ENCODE measurements at places on chromosomes 12 and 14.

DNA sequence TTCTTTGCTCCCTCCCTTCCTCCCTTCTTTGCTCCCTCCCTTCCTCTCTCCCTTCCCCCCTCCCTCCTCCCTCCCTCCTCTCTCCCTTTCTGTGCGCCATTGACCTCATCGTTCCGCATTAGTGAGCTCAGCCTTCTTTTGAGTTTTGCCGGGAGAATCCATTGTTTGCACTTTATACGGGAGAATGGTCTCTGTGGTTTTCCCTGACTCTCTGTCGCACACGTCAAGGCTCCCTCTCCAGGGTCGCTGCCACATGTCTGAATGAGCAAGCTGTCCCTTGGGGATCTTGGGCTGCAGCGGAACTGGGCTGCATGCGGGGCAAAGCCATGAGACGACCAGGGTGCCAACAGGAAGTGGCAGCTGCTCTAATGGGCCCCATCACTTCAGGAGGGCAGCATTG, 118.5 kb downstream of the GLT1D1 start:
- H3K4me1 ChIP-seq, result peaks cover 17% of the 10 kb centered on the region
- peak; percentile 48 for DNase-seq
- no peak overlapping the region for H3K4me3 ChIP-seq

DNA sequence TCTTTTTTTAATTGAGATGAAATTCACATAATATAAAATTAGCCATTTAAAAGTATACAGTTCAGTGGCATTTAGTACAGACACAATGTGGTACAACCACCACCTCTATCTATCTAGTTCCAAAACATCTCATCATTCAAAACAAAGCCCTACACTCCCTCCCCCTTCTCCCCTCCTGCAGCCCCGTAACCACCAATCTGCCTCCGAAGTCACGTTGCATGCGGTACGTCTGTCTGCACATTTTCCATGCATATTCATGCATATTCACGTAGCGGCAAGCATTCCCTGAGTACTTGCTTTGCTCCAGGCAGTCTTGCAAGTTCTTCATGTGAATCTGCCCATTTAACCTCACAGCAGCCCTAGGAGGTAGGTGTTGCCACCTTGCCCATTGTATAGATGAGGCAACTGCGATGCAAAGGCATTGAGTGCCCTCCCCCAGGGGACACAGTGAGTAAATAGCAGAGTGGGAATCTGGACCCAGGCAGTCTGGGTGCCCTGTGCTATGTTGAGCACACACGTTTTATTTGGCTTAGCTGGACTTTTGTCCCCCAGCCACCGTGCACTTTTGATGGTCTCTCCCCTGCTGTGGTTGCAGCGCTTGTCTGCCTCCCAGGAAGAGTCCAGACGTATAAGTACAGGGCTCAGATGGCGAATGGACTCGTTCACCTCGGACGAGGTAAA, 43.4 kb downstream of the RIN3 start:
- H3K27me3 ChIP-seq, result no peaks in the 10 kb centered on the region
- H3K4me1 ChIP-seq, result peaks cover 1% of the 10 kb centered on the region
- no peak overlapping the region for H3K27ac ChIP-seq
- H3K4me3 ChIP-seq, result no peak overlapping the region

- peaks cover 8% of the 10 kb centered on the region for H3K36me3 ChIP-seq
- no peaks in the 10 kb centered on the region for H3K4me1 ChIP-seq
- DNase-seq, result no peak
These were observed 81.3 kb downstream of the MOK start for GRCh38 chr14:102223682-102224081.

- H3K27me3 ChIP-seq, result no peaks in the 10 kb centered on the region
- H3K27ac ChIP-seq, result no peak overlapping the region
- no peak for DNase-seq
- H3K36me3 ChIP-seq, result no peaks in the 10 kb centered on the region
These were observed 25.9 kb upstream of the GTF2A1 start for GRCh38 chr14:81246461-81247270.

- H3K27me3 ChIP-seq, result peaks cover 20% of the 10 kb centered on the region
- no peaks in the 10 kb centered on the region for H3K4me1 ChIP-seq
- no peak overlapping the region for H3K27ac ChIP-seq
- no peak overlapping the region for H3K4me3 ChIP-seq
- no peak for DNase-seq
These were observed 2.7 kb downstream of the DEGS2 start for GRCh38 chr14:100156776-100157175.

DNA sequence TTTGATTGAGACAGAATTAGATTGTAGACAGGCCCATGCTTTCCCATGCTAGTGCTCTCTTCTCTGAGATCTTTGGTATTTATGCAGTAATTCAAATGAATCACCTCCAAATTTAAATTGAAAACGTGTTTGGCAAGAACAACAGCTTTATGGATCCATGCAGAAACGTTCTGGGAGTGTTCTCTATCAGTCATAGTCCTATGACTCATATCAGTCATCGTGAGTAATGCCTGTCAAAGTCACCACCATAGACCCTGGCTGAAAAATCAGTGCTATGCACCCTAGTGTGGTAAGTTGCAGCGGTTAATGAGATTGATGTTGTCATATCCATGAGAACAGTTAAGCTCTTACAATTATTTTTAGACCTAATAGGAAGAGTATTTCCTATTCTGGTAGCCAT, 90.1 kb upstream of the FOXG1 start:
- no peaks in the 10 kb centered on the region for H3K27me3 ChIP-seq
- H3K4me3 ChIP-seq, result no peak overlapping the region
- no peak for DNase-seq
- H3K27ac ChIP-seq, result no peak overlapping the region

- H3K36me3 ChIP-seq, result no peaks in the 10 kb centered on the region
- H3K4me1 ChIP-seq, result no peaks in the 10 kb centered on the region
- H3K27me3 ChIP-seq, result no peaks in the 10 kb centered on the region
- no peak overlapping the region for H3K27ac ChIP-seq
- H3K4me3 ChIP-seq, result no peak overlapping the region
These were observed 19.6 kb upstream of the PWP1 start for GRCh38 chr12:107666009-107666408.

DNA sequence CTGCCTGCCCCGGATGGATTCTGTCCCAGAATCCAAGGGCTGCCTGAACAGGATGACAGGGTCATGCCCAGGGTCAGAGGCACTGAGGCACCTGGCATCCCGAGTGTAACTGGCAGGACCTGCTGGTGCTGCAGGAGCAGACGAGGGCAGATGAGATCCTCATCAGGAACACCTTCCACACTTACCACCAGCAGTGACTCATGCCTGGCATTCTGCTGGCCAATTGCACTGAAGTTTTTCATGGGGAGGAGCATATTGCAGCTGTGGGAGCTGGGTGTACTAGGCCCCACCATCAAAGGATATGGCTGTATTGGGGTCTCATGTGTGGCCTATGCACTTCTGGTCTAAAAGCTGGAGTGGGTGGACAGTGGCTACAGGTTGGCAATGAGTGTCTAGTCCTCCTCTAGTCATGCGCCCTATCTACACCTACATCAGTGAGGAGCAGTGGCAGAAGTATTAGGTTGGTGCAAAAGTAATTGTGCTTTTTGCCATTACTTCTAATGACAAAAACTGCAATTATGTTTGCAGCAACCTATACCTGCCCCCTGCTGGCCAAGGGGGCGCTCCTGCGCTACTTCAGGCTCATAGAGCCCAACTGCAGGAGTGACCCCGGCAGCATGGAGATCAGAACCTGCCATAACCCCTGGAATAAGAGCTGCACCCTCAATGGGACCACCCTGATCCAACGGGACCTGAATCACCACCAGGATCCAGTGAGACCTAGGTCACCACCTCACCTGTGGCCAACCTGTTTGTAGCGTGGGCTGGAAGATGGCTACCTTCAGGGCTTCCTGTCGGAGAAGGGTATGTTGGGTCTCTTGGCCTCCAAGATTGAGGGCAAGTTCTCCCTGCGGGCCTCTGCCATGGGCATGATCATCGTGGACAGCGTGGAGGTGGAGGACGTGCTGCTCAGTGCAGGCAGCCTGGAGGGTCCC, 8.0 kb upstream of the C12orf42 start:
- no peak overlapping the region for H3K27ac ChIP-seq
- DNase-seq, result peak; percentile 29
- H3K27me3 ChIP-seq, result no peaks in the 10 kb centered on the region
- no peak overlapping the region for H3K4me3 ChIP-seq

DNA sequence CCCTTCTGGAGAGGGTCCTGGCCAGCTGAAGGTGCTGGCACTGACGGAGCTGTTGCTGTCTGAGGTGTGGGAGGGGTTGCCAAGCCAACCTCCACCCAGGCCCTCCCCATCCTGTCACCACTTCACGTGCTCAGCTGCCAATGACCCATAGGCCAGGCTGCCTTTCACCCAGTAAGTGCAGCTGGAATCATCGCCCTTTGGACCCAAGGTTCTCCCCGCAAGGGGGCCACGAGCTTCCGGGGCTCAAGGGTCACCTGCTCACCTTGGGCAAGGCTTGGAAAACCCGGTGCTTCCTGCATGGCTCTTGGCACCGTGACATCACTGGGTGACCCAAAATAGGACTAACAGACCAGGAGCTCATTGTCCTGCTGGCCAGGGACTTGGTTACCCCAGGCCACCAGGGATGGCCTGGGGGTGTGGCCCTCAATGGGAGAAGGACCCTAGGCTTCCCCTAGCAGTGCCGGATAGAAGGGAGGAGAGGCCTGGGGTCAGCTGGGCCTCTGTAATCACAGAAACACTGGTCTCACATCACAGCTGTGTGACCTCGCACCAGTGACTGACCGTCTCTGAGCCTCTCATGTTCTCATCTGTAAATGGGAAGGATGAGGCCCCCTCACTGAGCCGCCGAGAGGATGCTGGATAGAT, 51.3 kb downstream of the CCDC85C start:
- no peaks in the 10 kb centered on the region for H3K27me3 ChIP-seq
- peaks cover 14% of the 10 kb centered on the region for H3K4me1 ChIP-seq
- no peak for DNase-seq
- H3K4me3 ChIP-seq, result no peak overlapping the region

DNA sequence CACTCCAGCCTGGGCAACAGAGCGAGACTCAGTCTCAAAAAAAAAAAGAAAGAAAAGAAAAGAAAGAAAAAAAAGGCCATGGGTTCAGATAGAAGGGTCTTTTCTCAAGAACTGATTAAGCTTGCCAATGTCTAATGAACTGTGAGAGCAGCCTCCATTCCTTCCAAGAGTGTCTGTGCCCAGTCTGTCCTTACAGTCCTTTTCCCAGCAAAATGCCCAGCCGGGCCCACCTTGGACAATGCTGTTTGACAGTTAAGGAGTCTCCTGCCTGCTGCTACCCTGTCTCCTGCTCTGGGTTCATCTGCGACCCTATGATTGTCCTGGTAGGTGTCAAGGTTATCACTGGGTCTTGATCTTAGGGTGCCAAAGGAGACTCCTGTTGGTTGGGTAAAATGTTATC, 21.4 kb downstream of the SYNE3 start:
- H3K36me3 ChIP-seq, result no peaks in the 10 kb centered on the region
- no peak overlapping the region for H3K4me3 ChIP-seq
- H3K27me3 ChIP-seq, result no peaks in the 10 kb centered on the region
- H3K4me1 ChIP-seq, result peaks cover 1% of the 10 kb centered on the region

DNA sequence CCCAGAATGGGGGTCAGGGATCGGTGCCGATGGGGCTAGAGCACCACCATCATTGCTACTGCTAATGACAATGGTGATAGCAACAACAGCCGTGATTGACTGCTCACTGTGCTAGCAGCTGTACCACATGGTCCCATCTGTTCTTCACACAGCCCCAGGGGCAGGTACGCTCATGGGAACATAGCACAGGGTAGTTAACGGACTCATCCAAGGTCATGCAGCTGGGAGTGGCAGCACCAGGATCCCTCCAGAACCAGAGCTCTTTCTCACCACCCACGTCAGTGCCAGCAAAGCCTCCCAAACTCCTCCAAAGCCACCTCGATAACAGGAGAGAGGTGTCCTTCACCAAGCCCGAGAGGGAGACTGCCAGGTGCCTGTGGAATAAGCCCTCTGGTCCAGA, 11.2 kb upstream of the DYNC1H1 start:
- no peak for DNase-seq
- no peaks in the 10 kb centered on the region for H3K4me1 ChIP-seq
- H3K4me3 ChIP-seq, result no peak overlapping the region

- peaks cover 10% of the 10 kb centered on the region for H3K4me1 ChIP-seq
- no peaks in the 10 kb centered on the region for H3K27me3 ChIP-seq
- no peak for DNase-seq
- H3K27ac ChIP-seq, result no peak overlapping the region
- H3K4me3 ChIP-seq, result no peak overlapping the region
- H3K36me3 ChIP-seq, result no peaks in the 10 kb centered on the region
These were observed 467.1 kb downstream of the RAD51B start for GRCh38 chr14:68286667-68287066.

- no peak for DNase-seq
- H3K4me1 ChIP-seq, result no peaks in the 10 kb centered on the region
- H3K27ac ChIP-seq, result no peak overlapping the region
- no peaks in the 10 kb centered on the region for H3K27me3 ChIP-seq
- no peaks in the 10 kb centered on the region for H3K36me3 ChIP-seq
- no peak overlapping the region for H3K4me3 ChIP-seq
These were observed 104.1 kb downstream of the SLC35F4 start for GRCh38 chr14:57761800-57762199.

GRCh38 chr14:62532181-62532580, 513.1 kb downstream of the KCNH5 start:
- H3K4me3 ChIP-seq, result no peak overlapping the region
- H3K27me3 ChIP-seq, result no peaks in the 10 kb centered on the region
- H3K4me1 ChIP-seq, result no peaks in the 10 kb centered on the region
- H3K36me3 ChIP-seq, result no peaks in the 10 kb centered on the region
- no peak for DNase-seq
- no peak overlapping the region for H3K27ac ChIP-seq

- H3K4me1 ChIP-seq, result no peaks in the 10 kb centered on the region
- H3K27me3 ChIP-seq, result no peaks in the 10 kb centered on the region
- H3K4me3 ChIP-seq, result no peak overlapping the region
- no peaks in the 10 kb centered on the region for H3K36me3 ChIP-seq
- DNase-seq, result no peak
- no peak overlapping the region for H3K27ac ChIP-seq
These were observed 104.2 kb upstream of the LGR5 start for GRCh38 chr12:71335151-71335962.

- no peak overlapping the region for H3K27ac ChIP-seq
- no peaks in the 10 kb centered on the region for H3K36me3 ChIP-seq
- DNase-seq, result no peak
- H3K4me1 ChIP-seq, result no peaks in the 10 kb centered on the region
These were observed 11.5 kb upstream of the KRT78 start for GRCh38 chr12:52860102-52860823.

DNA sequence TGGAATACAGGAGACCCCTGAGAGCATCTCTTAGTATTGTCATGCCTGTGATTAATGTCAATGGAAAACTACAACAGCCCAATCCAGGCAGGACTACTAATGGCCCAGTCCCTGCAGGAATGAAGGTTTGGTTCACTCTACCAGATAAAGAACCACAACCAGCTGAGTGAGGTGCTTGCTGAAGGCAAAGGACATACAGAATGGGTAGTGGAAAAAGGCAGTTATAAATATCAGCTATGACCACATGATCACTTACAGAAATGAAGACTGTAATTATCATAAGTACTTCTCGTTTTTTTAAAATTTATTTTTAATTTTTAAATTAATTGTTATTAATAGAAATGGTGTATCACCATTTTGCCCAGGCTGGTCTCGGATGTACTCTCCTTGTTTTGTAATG, 17.2 kb upstream of the LPCAT3 start:
- H3K27me3 ChIP-seq, result no peaks in the 10 kb centered on the region
- no peak overlapping the region for H3K4me3 ChIP-seq
- H3K4me1 ChIP-seq, result no peaks in the 10 kb centered on the region
- no peak overlapping the region for H3K27ac ChIP-seq
- DNase-seq, result no peak

- no peak for DNase-seq
- H3K27me3 ChIP-seq, result no peaks in the 10 kb centered on the region
- H3K4me3 ChIP-seq, result no peak overlapping the region
These were observed 180.1 kb downstream of the DACT1 start for GRCh38 chr14:58817846-58818245.

GRCh38 chr14:34498684-34499412, 36.8 kb upstream of the SPTSSA start:
- H3K27me3 ChIP-seq, result no peaks in the 10 kb centered on the region
- DNase-seq, result no peak
- H3K4me3 ChIP-seq, result no peak overlapping the region
- H3K27ac ChIP-seq, result no peak overlapping the region
- H3K36me3 ChIP-seq, result no peaks in the 10 kb centered on the region
